ENCODE measurements at places on chromosomes 1 and 21.
A peak's percentile ranks its signal among the peaks of the same experiment; 100 is the strongest.

GRCh38 chr1:91559838-91560565, 59.4 kb downstream of the CDC7 start:
- DNase-seq: no peak

DNA sequence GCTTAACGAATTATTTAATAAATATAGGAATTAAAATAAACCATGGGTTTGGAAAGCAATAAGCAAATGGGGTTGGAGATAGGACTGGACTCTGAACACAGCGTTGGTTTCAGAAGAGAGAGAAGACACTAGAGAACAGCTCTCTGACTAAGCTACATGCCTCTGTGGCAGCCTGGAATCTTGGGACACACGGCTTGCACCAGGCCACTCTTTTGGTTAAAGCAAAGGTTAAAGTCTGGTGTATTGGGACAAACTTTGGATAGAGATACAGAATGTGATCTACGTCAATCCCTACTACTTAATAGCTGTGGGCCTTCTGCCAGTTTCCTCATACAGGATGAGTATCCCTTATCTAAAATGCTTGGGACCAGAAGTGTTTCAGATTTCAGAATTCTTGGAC, 49.7 kb upstream of the HSD17B7 start:
- no peak for DNase-seq

GRCh38 chr1:244089561-244089960, 38.5 kb downstream of the ZBTB18 start:
- DNase-seq: no peak

DNA sequence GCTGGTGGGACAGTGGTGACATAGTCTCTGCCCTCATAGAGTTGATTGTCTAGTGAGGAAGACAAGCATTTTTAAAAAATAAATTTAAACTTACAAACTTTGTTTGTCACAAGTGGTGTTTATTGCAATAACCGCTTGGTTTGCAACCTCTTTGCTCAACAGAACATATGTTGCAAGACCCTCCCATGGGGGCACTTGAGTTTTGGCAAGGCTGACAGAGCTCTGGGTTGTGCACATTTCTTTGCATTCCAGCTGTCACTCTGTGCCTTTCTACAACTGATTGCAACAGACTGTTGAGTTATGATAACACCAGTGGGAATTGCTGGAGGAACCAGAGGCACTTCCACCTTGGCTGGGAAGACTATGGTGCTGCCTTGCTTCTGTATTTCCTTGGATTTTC, 58.4 kb downstream of the LAMC2 start:
- DNase-seq: peak; percentile 26

- DNase-seq: no peak
Observed at GRCh38 chr21:41754479-41754891, 12.4 kb downstream of the RIPK4 start.

DNA sequence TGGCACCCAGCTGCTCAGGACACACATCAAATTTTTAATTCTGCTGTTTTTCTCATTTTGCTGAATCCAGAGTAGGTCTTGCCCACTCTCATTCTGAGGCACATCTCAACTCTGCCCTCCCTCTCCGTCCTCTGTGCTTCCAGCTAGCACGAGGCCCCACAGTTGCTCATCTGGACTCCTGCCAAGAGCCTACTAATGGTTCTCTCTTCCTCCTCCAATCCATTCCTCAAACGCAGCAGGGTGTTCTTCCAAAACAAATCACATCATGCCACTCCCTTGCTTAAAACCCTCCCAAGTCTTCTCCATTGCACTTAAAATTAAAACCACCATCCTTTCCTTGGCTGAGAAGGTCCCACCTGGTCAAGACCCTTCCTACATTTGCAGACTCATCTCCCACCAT, 49.8 kb upstream of the SCAF4 start:
- DNase-seq: no peak

DNA sequence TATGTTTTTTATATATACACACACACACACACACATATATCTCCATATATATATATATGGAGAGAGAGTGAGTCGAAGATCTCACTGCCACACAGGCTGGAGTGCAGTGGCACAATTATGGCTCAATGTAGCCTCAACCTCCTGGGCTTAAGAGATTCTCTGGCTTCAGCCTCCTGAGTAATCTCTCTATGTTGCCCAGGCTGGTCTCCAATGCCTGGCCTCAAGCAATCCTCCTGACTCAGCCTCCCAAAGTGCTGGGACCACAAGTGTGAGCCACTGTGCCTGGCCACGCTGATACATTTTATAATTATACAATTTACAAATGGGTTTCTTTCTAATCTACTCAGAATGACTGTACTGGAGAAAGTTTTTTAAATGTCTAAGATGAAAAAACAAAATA, 664.2 kb downstream of the PTPRC start:
- no peak for DNase-seq

- no peak for DNase-seq
Observed at GRCh38 chr1:192691041-192691440, 55.1 kb downstream of the RGS13 start.

GRCh38 chr1:46199233-46199749, 1.1 kb upstream of the POMGNT1 start:
- DNase-seq: no peak
